GM23248 (cell line): ENCODE measurements at places on chromosomes 2 and 18. TPM values are rescaled to one million over a fixed set of nuclear protein-coding genes. Genes with fewer than 3 reads are reported as not detected.

DNA sequence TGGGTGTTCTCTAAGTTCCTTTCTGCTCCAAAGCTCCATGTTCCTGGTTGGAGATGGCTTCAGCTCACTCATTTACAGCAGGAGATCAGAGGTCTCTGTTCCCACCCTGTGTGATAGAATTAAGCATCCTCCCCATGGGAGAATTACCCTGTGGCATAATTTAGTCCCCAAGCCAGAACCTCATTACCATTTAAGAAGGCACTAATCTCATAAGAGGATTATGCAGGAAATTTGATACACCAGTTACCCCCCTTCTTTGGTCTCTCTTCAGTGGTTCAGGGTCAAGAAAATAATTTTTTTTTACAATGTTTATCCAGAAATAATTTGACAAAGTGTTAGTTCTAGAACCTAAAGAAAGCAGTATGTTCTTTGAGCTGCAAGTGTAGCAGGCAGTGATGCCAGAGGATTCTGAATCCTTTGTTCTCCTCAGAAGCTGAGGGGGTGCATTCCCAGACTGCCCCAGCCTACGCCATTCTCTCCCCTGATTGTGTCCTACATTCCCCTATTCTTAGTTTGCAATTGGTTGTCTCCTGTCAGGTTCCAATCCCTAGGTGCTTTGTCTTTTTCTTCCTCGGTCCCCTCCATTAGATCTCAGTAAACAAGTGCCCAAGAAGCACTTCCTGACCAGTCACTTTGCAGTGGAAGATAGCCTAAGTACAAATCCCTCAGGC, 163.6 kb downstream of the PRKCE start:
- H3K4me1 ChIP-seq, result peaks cover 18% of the 10 kb centered on the region
- DNase-seq, result no peak
- H3K27ac ChIP-seq, result no peak overlapping the region

DNA sequence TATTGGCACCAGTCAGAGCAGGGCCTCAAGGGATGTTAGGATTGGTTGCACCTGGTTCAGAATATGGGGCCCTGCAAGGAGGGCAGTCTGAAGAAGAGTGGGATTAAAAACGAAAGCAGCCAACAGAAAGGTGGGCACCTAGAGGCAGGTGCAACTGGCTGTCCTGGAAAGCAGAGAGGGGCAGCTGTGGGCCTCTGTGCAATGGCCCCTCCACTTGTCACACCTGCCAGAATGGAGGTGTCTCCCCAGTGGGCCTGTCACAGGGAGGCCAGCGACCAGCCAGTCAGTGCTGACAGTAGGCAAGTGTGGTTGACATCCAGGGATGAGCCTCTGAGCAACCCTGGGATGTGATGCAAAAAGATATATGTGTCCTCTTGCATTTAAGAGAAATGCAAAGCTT, 37.7 kb downstream of the INPP4A start:
- H3K4me3 ChIP-seq, result no peak overlapping the region
- H3K36me3 ChIP-seq, result no peaks in the 10 kb centered on the region
- peaks cover 20% of the 10 kb centered on the region for H3K4me1 ChIP-seq
- H3K27me3 ChIP-seq, result no peaks in the 10 kb centered on the region

DNA sequence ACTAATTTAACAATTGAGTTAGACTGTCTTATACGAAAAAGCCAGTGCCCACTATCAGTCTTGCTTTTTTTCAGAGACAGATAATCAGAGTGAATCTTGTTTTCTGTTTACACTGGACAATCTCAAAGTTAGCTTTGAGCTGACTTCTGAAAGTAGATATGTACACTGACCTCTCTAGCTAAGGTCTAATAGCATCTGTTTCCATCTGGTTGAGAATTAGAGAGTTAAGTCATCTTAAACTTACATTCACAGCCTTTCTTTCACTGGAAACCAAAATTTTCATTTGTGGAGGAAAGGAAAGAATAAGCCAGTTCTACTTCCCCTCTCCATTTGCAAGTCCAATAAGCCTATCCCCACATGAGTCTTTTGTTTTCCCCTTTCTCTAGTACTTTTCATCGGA, 89.3 kb downstream of the VRK2 start:
- H3K27ac ChIP-seq, result no peak overlapping the region
- no peak overlapping the region for H3K4me3 ChIP-seq
- no peaks in the 10 kb centered on the region for H3K27me3 ChIP-seq
- H3K4me1 ChIP-seq, result peaks cover 42% of the 10 kb centered on the region
- no peak for DNase-seq
- no peaks in the 10 kb centered on the region for H3K36me3 ChIP-seq

DNA sequence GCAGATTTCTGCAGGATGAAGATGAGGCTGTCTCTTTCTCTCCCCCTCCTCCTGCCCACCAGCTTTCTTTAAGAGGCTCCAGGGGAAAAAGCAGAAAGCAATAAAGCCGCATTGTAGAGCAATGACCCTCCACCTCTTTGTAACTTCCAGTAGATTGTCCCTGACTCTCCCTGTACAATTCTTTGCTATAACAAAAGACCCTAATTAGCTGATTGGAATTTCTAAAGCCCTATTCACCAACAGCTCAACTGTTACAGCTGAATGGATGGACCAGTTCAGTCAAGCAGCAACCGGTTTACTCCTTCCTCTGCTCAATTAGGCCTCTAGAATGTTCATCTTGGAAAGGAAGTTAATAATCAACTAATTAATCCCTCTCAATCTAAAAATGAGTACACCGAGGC, 301.0 kb downstream of the STK39 start:
- no peak overlapping the region for H3K4me3 ChIP-seq
- H3K27me3 ChIP-seq, result 0 out of 2 replicates have a peak, but pooled peaks cover 4% of the 10 kb centered on the region
- DNase-seq, result no peak

DNA sequence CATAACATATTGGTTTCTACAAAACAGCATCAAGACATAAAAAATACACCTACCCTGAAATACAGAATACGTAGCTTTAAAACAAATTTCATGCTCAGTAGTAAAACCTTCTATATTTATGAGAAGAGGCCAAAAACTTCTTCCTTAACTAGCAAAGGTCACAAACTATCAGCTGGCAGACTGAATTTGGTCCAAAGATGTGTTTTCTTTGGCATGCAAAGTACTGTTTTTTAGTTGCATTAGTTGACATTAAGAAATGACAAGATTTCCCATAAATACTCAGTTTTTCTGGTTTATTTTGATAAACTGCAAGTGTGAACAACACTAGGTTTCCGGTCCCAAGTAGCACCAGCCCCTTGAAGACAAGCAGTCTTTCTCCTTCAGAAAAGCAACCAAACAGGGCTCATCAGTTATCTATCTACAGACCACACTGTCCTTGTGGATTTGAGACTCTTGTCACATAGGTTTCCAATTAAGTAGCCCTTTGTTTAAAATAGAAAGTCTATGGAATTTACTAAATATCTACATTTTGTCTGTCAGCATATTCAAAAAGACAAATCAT, 35.6 kb downstream of the SLC25A12 start:
- DNase-seq, result no peak
- peaks cover 22% of the 10 kb centered on the region for H3K4me1 ChIP-seq
- no peak overlapping the region for H3K27ac ChIP-seq
- no peaks in the 10 kb centered on the region for H3K36me3 ChIP-seq

The OR6B2 gene
- not detected in 2 replicates for total RNA-seq

- no peaks in the 10 kb centered on the region for H3K36me3 ChIP-seq
- H3K4me1 ChIP-seq, result no peaks in the 10 kb centered on the region
- no peaks in the 10 kb centered on the region for H3K27me3 ChIP-seq
- H3K27ac ChIP-seq, result no peak overlapping the region
- no peak for DNase-seq
These were observed 831 bp upstream of the D2HGDH start for GRCh38 chr2:241733391-241734207.

DNA sequence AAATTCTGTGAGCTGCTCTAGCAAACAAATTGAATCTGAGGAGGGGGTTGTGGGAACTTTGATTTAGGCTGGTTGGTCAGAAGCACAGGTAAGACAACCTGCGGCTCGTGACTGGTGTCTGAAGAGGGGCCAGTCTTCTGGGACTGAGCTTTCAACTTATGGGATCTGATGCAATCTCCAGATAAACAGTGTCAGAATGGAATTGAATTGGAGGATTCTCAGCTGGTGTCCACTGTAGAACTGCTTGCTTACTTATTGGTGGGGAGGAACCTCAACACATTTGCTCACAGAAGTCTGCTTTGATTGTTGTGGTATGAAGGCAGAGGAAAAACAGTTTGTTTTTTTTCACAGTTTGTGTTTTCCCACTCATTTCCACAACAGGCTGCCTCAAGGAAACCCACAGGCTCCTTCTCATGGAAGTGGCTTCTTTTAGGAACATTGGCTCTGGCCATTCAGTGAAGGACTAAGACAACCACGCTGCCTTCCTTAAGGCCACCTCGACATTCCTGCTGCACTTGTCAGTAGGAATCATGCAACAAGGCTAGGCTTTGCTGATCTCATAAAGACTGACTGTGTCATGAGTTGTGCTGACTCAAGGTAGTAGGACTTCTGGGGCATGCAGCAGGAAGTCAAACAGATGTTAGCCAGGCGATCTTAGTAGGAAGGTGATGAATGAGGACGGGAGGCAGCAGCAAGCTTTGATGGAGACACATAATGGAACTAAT, 104.7 kb downstream of the TSN start:
- H3K4me1 ChIP-seq, result peaks cover 29% of the 10 kb centered on the region
- H3K27ac ChIP-seq, result peak overlapping the region; percentile 73
- no peaks in the 10 kb centered on the region for H3K36me3 ChIP-seq
- peak overlapping the region; percentile 13; the same call in 1 of the 2 replicates for H3K4me3 ChIP-seq
- H3K27me3 ChIP-seq, result no peaks in the 10 kb centered on the region

- H3K4me3 ChIP-seq, result no peak overlapping the region
- peaks cover 11% of the 10 kb centered on the region for H3K4me1 ChIP-seq
- DNase-seq, result no peak
- no peak overlapping the region for H3K27ac ChIP-seq
- no peaks in the 10 kb centered on the region for H3K27me3 ChIP-seq
These were observed 116.0 kb downstream of the SETBP1 start for GRCh38 chr18:44796429-44797428.

GRCh38 chr2:231065966-231066365, 9.3 kb downstream of the PSMD1 start:
- no peaks in the 10 kb centered on the region for H3K27me3 ChIP-seq
- H3K4me3 ChIP-seq, result no peak overlapping the region
- H3K27ac ChIP-seq, result no peak overlapping the region
- no peak for DNase-seq

- no peak overlapping the region for H3K27ac ChIP-seq
- H3K4me3 ChIP-seq, result no peak overlapping the region
- no peak for DNase-seq
- H3K27me3 ChIP-seq, result no peaks in the 10 kb centered on the region
These were observed 30.8 kb upstream of the LRRTM4 start for GRCh38 chr2:77552956-77553355.

DNA sequence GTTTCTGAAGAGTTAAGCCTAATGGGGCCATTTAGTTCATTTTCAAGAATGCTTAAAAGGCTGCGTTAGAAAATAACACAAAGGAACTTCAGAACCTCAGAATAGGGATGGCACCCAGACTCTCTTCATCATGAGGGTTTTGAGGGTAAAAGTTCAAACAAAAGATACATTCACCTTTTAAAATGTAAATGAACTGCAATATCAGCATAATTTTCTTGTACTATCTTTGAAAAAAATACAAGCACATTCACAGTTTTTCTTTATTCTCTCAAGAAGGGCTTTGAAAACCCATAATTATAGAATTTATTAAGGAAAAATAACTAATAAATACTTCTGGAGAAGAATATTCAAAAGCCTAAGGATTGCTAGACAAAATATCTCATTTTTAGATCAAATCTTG, 791.0 kb downstream of the DCC start:
- H3K36me3 ChIP-seq, result no peaks in the 10 kb centered on the region
- DNase-seq, result no peak
- H3K27ac ChIP-seq, result no peak overlapping the region
- H3K4me1 ChIP-seq, result no peaks in the 10 kb centered on the region
- H3K27me3 ChIP-seq, result no peaks in the 10 kb centered on the region
- no peak overlapping the region for H3K4me3 ChIP-seq

The SCYGR4 gene
- not detected in 2 replicates for total RNA-seq

The INHA gene
- 0.11 TPM in 1 of 2 replicates, not detected in the other for total RNA-seq

- no peaks in the 10 kb centered on the region for H3K36me3 ChIP-seq
- H3K4me3 ChIP-seq, result no peak overlapping the region
- peak; percentile 69 for DNase-seq
- no peaks in the 10 kb centered on the region for H3K27me3 ChIP-seq
- no peak overlapping the region for H3K27ac ChIP-seq
These were observed 193.4 kb downstream of the CCDC102B start for GRCh38 chr18:68991286-68991685.

- H3K36me3 ChIP-seq, result no peaks in the 10 kb centered on the region
- H3K4me1 ChIP-seq, result peaks cover 19% of the 10 kb centered on the region
- H3K27ac ChIP-seq, result 0 out of 2 replicates have a peak overlapping the region, but pooled peaks have one; percentile 11
- peak; percentile 73 for DNase-seq
- no peaks in the 10 kb centered on the region for H3K27me3 ChIP-seq
These were observed 378.8 kb downstream of the SLC4A3 start for GRCh38 chr2:220006152-220006621.

GRCh38 chr2:100623033-100623715, 60.4 kb downstream of the PDCL3 start:
- no peaks in the 10 kb centered on the region for H3K36me3 ChIP-seq
- DNase-seq, result no peak
- no peaks in the 10 kb centered on the region for H3K4me1 ChIP-seq

DNA sequence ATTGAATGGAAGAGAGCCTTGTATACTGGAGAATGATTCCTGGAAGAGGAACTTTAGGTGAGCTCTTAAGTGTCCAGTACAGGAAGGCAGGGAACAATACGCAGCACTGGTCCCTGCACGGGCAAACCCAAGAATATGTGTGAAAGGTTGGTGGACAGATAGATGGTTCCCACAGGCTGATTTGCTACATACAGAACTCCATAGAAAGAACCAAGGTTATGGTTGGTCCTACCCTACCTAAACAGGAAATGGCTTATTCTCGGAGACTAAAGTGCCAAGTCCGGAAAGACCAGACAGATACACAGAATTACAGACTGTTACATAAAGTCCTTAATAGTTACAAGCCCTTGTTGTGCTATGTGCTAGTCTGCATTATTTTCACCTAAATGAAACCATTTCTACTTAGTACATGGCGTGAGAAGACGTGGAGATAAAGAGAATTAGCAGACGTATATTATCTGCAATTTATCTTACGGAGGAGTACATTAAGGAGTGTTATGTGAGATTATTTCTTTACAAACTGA, 1.2 kb downstream of the REV1 start:
- peaks cover 12% of the 10 kb centered on the region for H3K4me1 ChIP-seq
- no peaks in the 10 kb centered on the region for H3K27me3 ChIP-seq
- peak overlapping the region; percentile 89 for H3K4me3 ChIP-seq
- peak; percentile 55 for DNase-seq
- no peaks in the 10 kb centered on the region for H3K36me3 ChIP-seq

The LRRTM4 gene
- not detected in 2 replicates for total RNA-seq
